ENCODE measurements at places on chromosomes 12 and 14.
A peak's percentile ranks its signal among the peaks of the same experiment; 100 is the strongest.

DNA sequence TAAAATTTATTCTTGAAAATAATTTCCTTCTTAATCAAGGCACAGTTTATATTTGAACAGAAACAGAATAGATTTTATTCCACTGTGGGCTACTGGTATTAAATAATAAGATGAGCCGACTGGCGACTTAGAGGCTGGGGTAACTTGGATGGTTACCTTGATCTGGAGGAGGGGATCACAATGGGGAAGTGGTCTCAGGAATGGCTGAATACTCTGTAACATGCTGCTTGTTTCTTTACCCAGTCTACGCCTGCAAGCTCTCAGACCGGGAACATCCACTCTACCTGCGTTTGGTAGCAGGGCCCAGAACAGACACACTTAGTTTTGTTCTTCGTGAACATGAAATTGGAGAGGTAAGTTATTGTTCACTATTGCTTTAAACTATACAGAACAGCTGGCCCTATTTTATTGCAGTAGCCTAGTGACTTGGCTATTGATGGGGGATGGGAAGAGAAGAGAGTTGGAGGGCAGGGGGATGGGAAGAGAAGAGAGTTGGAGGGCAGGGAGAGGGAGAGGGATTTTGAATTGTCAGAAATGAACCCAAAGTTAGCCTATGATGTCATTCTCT lies 67.9 kb downstream of the GNS start:
- no peak for DNase-seq

- no peak for DNase-seq
Measured at GRCh38 chr12:132837693-132838409, 9.2 kb upstream of the GOLGA3 start.

GRCh38 chr14:43161477-43161876 lies 1345.6 kb downstream of the FSCB start:
- no peak for DNase-seq

GRCh38 chr12:116303066-116303465 lies 25.6 kb upstream of the MED13L start:
- no peak for DNase-seq

DNA sequence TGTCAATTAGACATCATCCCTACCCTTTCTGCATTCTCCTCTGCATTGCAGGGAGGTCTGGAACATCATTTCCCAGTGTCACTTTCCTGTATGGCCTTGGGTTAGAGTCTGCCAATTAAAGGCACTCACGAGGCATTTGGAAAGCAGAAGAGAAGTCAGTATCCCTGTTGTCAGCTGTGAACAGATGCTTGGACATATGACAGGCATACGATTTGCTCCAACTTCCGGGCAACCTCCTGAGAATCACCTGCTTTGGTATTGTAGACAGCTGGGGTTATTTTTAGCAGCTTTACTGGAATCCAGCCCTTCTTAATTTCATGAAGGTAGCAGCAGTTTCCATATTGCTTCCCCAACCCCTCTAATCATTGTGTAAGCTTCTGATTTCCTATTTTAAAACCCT lies 88.7 kb upstream of the DHRS4 start:
- DNase-seq = no peak

DNA sequence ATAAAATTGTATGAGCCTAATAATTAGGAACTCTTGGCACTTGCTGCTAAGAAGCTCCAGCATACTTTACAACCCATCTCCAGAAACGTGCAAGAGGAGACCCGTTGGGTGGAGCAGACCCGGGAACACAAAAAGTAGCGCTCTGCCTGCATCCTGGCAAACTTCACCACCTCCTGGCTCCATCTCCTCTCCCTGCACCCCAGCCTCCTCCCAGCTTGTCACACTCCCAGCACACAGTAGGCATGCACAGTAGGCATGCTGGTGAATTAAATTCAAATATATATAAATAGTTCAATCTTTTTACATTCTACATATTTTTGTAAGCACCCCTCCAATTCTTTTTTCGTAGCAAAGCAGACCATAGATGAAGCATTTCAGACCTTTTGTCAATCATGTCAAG lies 1.2 kb downstream of the VSIG10 start:
- no peak for DNase-seq

DNA sequence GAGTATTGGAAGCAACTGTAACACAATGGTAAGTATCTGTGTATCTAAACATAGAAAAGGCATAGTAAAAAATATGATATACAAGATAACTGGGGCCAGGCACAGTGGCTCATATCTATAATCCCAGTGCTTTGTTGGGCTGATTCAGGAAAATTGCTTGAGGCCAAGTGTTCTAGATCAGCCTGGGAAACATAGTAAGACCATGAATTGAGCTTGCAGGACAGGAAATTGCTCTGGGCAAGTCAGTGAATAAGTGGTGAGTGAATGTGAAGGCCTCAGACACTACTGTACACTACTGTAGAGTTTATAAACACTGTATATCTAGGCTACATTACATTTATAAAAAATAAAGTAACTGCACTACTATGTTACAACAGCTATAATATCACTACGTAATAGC lies 75.2 kb downstream of the GPR135 start:
- DNase-seq = no peak

DNA sequence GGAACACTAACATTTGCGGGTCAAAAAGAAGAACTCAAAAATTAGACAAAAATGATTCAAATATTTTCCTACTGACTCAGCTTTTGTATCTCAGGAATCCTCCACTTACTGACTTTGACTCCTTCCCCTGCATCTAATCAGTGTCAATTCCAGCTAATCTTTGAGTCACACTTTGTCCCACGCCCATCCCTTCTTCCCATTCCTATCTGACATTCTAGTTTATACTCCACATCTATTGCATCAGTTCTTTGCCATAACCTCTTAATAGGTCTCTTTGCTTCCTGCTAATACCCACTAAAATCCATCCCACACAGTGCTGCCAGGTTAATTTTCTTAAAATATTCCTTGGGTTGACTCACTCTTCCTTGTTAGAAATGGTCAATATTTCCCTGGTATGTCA lies 19.1 kb downstream of the BBS10 start:
- DNase-seq = peak; percentile 42

- DNase-seq = no peak
Measured at GRCh38 chr14:35020713-35021112, 25.4 kb upstream of the FAM177A1 start.

DNA sequence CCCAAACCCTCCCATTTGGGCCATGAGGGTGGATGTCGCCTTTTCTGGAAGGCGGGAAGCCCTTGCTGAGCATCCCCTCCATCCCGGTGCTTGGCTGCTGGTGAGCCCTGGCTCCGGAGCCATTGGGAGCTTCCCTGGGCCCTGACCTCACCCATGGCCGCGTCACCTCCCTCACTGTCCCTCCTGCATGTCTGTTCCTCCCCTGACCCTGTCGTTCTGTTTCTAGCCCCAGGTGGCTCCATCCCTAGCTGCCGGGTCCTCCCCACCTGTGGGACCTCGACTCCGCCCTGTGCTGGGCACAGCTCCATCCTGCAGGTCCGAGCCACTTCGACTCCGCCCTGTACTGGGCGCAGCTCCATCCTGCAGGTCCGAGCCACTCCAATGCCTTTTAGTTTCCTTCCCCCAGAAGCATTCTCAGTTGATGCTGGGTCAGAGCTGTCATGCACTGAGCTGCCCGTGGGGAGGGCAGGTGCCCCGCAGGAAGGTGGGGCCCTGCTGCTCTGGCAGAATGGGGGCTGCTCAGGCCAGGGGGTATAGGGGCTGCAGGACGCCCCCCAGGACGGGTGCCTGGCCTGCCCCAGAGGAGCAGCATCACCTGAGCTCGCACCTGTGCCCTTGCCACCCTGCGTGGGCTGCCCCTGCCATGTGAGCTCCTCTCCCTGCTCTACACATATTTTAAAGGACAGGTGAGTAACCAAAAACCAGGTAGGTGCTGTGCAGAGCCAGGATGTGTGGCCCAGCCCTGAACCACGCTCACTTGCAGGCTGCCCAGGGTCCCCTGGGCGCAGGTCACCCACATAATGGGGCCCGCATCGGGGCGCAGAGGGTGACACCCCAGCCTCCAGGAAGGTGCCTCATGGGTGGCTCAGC lies 19.0 kb downstream of the NOC4L start:
- DNase-seq = peak; percentile 37

- no peak for DNase-seq
Measured at GRCh38 chr14:68263563-68264259, 444.1 kb downstream of the RAD51B start.

GRCh38 chr12:123269395-123269892 lies 2.2 kb downstream of the CDK2AP1 start:
- no peak for DNase-seq

DNA sequence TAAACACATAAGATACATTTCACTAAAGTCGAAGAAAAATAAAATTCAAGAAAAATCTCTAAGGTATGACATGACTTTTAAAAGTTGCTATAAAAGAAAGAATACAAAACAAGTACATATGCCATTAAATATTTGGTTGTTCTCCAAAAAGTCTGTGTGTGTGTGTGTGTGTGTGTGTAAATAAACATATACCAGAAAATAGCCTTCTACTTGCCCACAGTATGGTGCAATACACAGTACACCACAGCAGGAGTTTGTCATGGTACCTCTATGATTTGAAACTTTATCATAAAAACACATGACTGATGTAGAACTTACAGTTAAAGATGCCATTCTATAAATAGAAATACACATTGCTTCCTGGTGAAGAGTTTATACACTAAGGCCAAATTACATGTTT lies 692.7 kb upstream of the MGAT4C start:
- no peak for DNase-seq

DNA sequence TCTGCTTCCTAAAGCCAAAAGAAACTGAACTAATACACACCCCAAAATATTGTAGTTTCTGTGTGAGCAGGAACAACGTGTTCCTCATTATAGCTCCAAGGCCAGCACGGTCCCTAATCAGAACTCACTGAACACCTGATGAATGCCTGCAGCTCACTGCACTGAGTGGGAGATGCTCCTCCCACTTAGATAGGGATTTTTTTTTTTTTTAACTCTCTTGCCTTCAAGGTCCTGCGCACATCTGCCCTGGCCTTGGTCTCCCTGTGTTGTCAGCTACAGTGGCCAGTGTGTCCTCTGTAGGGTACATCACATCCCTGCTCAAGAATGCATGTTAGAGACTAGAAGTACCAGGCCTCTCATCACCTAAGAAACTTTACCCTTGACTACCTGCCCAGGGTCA lies 44.3 kb upstream of the TMPO start:
- DNase-seq = no peak

- no peak for DNase-seq
Measured at GRCh38 chr12:105030820-105031807, 45.0 kb downstream of the NOPCHAP1 start.

DNA sequence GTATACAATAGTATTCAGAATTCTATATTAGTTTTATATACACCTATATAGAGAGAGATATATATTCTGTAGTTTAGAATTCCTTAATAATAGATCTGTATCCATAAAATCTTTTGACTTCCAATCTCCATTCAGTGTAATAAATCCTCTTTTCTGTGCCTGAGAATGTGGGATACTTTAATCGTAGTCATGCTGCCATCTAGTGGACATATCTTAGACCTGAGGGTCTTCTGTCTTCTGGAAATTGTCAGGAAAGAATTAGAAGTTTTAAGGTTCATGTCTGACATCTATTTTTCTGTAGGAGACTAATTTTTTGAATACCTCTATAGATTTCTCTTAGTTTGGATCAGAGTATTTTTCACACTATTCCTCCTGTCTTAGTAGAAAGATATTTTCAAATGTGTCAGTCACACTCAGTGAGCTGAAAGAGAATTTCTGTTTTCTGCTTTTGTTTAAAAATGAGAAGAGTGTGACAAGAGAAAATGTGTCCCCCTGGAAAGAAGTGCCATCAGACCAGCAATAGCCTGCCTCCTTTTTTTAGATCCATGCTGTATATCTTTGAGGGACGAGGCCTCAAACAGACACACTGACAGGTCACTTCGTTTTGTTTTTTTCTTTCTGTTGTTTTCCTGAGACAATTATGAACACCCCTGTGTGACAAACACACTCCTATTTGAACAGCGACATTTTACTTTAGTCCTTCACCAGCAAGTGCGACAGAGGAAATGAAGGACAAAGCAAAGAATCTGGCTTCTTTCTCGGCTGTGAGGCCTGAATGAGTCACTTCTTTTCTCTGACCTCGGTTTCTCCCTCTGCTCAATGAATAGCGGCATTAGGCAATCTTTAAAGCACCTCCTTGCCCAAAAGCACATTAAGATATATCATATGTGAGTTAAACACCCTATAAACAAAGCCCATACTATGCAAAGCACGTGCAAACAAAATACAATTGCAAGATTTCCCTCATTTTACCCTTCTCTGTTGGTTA lies 96.3 kb downstream of the GALC start:
- no peak for DNase-seq

DNA sequence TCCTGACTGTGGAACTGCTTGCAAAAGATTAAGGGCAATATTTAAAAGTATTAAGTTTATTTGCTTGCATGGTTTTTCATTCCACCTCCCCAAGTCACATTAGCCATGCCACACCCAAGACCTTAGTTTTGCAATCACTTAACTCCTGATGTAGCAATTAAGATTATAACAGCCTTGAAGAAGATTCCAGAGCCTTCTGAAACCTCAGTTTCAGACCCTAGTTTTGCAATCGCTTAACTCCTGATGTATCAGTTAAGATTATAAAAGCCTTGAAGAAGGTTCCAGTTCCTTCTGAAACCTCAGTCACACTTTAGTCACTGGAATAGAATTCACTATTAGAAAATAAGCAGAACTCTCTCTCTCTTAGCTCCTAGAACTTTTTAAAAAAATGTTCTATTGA lies 42.7 kb upstream of the DCN start:
- no peak for DNase-seq

DNA sequence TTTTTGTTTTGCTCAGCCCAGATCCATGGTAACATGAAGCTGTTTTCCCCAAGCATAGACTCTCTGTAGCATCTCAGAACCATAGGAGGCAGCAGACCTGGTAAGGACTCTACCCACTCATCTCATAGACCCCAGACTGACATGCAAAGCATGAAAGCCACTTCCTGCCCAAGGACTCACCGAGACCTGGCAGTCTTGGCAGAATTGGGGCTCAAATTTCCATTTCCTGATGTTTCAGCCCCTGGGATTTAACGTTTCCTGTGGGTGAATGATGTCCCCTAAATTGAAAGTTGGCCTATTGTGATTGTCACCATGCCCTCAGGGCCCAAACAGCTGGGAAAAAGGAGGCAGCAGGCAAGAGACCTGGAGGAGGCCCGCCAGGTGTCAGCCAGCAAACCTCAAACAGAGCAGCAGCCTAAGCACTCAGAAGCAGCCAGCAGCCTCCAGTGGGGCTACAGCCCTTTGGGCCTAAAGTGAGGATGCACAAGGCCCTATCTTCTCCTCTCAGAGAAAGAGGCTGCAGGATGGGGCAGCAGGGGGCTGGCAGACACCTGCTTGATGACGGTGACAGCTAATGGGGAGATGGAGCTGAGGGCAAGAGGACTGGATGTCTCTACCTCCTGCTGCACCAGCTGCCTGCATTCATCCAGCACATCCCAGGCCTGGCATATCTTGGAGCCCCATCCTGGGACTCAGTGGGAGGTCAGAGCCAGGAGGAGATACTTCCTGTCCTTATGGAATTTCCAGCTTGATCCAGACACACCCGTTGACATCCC lies 8.5 kb downstream of the KRT85 start:
- DNase-seq = no peak
